ENCODE measurements at places on chromosomes 1 and 21. TPM values are rescaled to one million over a fixed set of nuclear protein-coding genes. Genes with fewer than 3 reads are reported as not detected.

- no peaks in the 10 kb centered on the region for H3K36me3 ChIP-seq
- DNase-seq = no peak
- H3K4me3 ChIP-seq = no peak overlapping the region
- H3K27ac ChIP-seq = no peak overlapping the region
Observed at GRCh38 chr1:16120407-16120806, 35.5 kb downstream of the EPHA2 start.

Gene SLAMF6
- polyA plus RNA-seq = 0.76 TPM

DNA sequence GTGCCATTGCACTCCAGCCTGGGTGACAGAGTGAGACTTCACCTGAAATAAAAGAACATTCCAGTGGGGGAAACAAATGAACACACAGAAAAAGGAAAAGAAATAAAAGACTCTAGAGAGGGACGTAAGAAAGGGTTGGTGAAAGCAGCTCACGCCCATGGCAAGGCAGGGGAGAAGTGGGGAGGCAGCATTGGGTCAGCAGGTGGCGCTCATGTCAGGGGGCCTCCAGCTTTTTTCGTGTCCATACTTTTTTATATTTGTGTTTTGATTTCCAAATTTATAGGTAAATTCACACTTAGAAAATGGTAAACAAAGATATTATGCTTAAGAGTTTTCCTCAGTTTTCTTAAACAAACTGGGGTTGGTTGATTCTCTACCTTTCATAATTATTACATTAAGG, 45.5 kb downstream of the VPS13D start:
- no peak for DNase-seq
- H3K27ac ChIP-seq = no peak overlapping the region
- peaks cover 66% of the 10 kb centered on the region for H3K36me3 ChIP-seq
- H3K27me3 ChIP-seq = no peaks in the 10 kb centered on the region

DNA sequence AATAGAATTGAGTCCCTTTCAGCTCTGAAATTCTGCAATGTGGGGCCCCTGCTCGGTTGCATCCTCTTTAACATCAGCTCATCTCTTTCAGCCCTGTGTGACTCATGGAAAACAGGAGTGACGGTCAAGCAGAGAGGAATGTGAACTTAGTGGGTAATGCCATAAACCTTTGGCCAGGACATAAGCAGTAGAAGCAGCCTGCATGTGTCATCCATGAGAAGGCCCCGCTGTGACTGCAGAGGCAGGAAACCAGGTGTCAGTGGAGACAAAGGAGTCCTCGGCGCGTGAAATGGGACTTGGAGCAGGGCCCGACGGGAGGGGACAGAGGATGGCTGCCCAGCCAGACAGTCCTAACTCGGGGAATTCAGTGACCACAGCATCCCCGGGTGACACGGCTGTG, 21.1 kb upstream of the EPHB2 start:
- no peaks in the 10 kb centered on the region for H3K4me1 ChIP-seq
- H3K36me3 ChIP-seq = no peaks in the 10 kb centered on the region
- H3K27ac ChIP-seq = no peak overlapping the region

Gene SMCP
- polyA plus RNA-seq = not detected

DNA sequence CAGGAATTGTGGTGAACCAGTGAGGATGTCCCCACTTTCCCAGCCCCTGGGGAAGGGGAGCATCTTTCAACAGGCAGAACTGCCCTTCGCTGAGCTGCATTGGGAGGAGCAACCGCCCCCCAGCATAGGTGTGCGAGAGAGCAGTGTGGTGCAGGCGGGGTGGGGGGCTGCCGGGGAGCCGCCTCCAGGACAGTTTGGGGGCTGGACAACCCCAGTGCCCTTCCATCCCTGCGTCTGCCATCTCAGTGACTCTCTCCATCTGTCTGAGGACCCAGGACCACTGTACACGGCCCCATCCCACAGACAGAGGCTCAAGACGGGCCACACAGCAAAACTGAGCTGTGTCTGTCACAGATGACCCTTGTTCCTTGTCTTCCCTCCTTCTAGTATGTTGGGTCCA, 14.2 kb downstream of the PODN start:
- H3K27me3 ChIP-seq = no peaks in the 10 kb centered on the region
- no peak overlapping the region for H3K27ac ChIP-seq
- DNase-seq = no peak
- no peak overlapping the region for H3K4me3 ChIP-seq
- no peaks in the 10 kb centered on the region for H3K36me3 ChIP-seq

- DNase-seq = no peak
- H3K4me1 ChIP-seq = no peaks in the 10 kb centered on the region
- no peaks in the 10 kb centered on the region for H3K36me3 ChIP-seq
Observed at GRCh38 chr1:68313735-68314134, 81.4 kb upstream of the WLS start.

GRCh38 chr1:22111115-22111514, 31.8 kb downstream of the WNT4 start:
- no peaks in the 10 kb centered on the region for H3K4me1 ChIP-seq
- no peaks in the 10 kb centered on the region for H3K36me3 ChIP-seq
- no peak overlapping the region for H3K4me3 ChIP-seq
- H3K27ac ChIP-seq = no peak overlapping the region
- no peak for DNase-seq
- no peaks in the 10 kb centered on the region for H3K27me3 ChIP-seq

Gene DPT
- polyA plus RNA-seq = 1.3 TPM

GRCh38 chr1:229296541-229296941, 25.6 kb downstream of the RAB4A start:
- H3K4me1 ChIP-seq = peaks cover 22% of the 10 kb centered on the region
- no peak for DNase-seq
- H3K36me3 ChIP-seq = peaks cover 5% of the 10 kb centered on the region

Gene GPR52
- not detected for polyA plus RNA-seq

DNA sequence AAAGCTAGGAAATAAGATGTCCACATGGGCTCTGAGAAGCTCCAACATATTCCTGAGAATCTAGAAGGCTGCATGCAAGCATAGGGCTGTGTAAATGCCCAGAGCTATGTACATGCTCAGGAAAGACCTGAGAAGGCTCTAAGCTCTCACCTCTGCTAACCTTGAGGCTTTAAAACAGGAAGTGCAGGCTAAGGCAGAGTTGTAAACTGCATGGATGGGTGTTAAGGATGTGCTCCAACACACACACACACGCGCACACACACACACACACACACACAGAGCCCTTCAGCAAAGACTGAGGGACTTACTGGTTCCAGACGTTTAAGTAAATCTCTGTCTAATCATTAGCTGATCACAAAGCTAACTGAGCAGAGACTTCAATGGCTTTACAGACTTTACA, 162.9 kb downstream of the TRABD2B start:
- no peak overlapping the region for H3K27ac ChIP-seq
- no peaks in the 10 kb centered on the region for H3K36me3 ChIP-seq
- no peak for DNase-seq
- peaks cover 15% of the 10 kb centered on the region for H3K4me1 ChIP-seq

GRCh38 chr1:150981805-150982712, at the start of gene ANXA9:
ANXA9 (plus strand) TSS chr1:150982292; CDS start chr1:150983106, 814 bp downstream.
- peak within 1 kb of the TSS; percentile 63 for H3K27ac ChIP-seq
- no peaks in the 10 kb centered on the region for H3K27me3 ChIP-seq
- peak; percentile 61 for DNase-seq
- H3K36me3 ChIP-seq = peaks cover 7% of the 10 kb centered on the region

DNA sequence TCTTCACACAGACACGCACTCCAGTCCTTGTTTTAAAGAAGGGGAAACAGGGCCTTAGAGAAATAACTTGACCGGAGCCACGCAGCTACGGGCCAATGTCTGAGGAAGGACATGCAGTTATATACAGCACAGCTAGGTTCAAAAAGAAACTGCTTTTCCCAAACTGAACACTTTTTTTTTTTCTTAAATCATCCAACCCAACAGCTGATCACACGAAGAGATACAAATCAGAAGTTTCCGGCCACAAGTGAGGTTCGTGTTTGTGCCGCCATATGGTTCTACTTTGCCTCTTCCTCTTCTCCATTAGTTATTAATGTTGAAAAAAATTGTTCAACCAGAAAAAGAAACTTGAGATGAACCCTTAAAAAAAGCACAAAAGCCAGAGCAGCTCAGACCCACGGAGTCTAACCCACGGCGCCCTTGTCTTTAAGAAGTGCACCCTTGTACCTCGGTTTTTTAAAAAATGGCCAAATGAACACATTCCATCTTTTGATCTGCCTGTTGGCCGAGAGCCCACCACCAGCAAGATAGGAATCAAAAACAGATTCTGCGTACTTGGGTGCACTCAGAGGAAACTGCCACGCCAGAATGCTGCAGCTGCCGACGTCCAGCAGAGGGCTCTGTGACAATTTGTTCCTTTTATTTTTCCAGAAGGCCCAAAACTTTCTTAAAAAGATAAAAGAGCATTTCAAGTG, 78.9 kb downstream of the SLC66A1 start:
- H3K4me1 ChIP-seq = peaks cover 18% of the 10 kb centered on the region
- no peak overlapping the region for H3K4me3 ChIP-seq
- H3K36me3 ChIP-seq = no peaks in the 10 kb centered on the region
- peak overlapping the region; percentile 9 for H3K27ac ChIP-seq

- no peak overlapping the region for H3K4me3 ChIP-seq
- H3K4me1 ChIP-seq = peaks cover 11% of the 10 kb centered on the region
- no peaks in the 10 kb centered on the region for H3K27me3 ChIP-seq
- peak overlapping the region; percentile 72 for H3K27ac ChIP-seq
Observed at GRCh38 chr1:56418151-56418631, 161.2 kb downstream of the PLPP3 start.

Gene AIM2
- 0.28 TPM for polyA plus RNA-seq

Gene C1orf87
- not detected for polyA plus RNA-seq

GRCh38 chr1:6010554-6010953, 18.3 kb upstream of the NPHP4 start:
- no peak overlapping the region for H3K27ac ChIP-seq
- H3K27me3 ChIP-seq = no peaks in the 10 kb centered on the region
- no peak overlapping the region for H3K4me3 ChIP-seq
- no peak for DNase-seq
- H3K36me3 ChIP-seq = no peaks in the 10 kb centered on the region

Gene CYP4A11
- 309 TPM for polyA plus RNA-seq

Gene SLC30A2
- 0.12 TPM for polyA plus RNA-seq

DNA sequence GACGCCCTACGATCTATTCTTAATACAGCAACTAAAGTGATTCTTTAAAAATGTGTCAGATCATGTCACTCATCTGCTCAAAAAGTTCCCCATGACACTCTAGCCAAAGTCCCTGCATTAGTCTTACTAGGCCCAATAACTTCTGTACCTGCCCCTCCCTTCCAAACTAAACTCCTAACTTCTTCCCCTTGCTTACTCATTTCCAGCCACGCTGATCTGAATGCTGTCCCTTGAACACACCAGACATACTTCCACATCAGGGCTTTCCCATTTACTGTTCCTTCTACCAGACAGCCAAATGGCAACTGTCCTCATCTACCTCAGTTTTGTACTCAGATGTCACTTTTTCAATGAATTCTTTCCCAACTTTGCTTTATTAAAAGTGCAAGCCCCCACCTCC, 1.2 kb downstream of the PPT1 start:
- H3K27me3 ChIP-seq = no peaks in the 10 kb centered on the region
- no peak overlapping the region for H3K4me3 ChIP-seq
- DNase-seq = no peak

GRCh38 chr1:175580841-175581240, 162.6 kb downstream of the TNR start:
- no peaks in the 10 kb centered on the region for H3K36me3 ChIP-seq
- no peak overlapping the region for H3K4me3 ChIP-seq
- no peaks in the 10 kb centered on the region for H3K27me3 ChIP-seq

GRCh38 chr1:45356186-45356585, 15.9 kb upstream of the MUTYH start:
- H3K4me1 ChIP-seq = peaks cover 7% of the 10 kb centered on the region
- DNase-seq = no peak
- no peaks in the 10 kb centered on the region for H3K27me3 ChIP-seq
- H3K4me3 ChIP-seq = no peak overlapping the region

GRCh38 chr1:125119024-125119441, 3934.3 kb downstream of the SRGAP2C start:
- H3K27ac ChIP-seq = no peak overlapping the region
- no peak overlapping the region for H3K4me3 ChIP-seq
- no peaks in the 10 kb centered on the region for H3K36me3 ChIP-seq
- DNase-seq = no peak
- no peaks in the 10 kb centered on the region for H3K4me1 ChIP-seq

Gene SYT14
- not detected for polyA plus RNA-seq

GRCh38 chr1:29218223-29218622, 12.5 kb downstream of the MECR start:
- DNase-seq = no peak
- H3K27ac ChIP-seq = no peak overlapping the region
- peaks cover 28% of the 10 kb centered on the region for H3K36me3 ChIP-seq
- no peaks in the 10 kb centered on the region for H3K27me3 ChIP-seq
- H3K4me3 ChIP-seq = no peak overlapping the region

GRCh38 chr1:116514708-116515525, 55.9 kb downstream of the CD58 start:
- DNase-seq = no peak
- H3K4me3 ChIP-seq = no peak overlapping the region
- no peaks in the 10 kb centered on the region for H3K4me1 ChIP-seq
- no peaks in the 10 kb centered on the region for H3K27me3 ChIP-seq

Data from liver (tissue), 10 donors.